ENCODE measurements at places on chromosomes 11 and 22. TPM values are rescaled to one million over a fixed set of nuclear protein-coding genes. Genes with fewer than 3 reads are reported as not detected.
A peak's percentile ranks its signal among the peaks of the same experiment; 100 is the strongest.

DNA sequence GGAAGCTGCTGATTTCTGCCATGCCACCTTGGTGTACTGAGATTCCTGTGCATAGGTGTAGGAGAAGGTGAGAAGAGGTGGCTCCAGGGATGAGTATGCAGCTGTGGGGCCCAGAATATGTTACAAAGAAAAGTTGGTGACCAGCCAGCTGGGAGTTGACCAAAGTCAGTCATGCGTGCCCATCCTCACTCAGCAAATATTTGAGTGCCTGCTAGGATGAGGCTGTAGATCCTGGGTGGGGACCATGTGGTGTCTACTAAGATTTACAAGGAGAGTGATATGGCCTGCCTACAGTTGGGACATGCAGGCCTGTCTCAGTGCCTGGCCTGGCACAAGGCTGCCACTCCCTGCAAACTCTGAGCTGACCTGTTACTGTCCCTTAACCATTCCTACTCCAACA is 19.4 kb downstream of the RNF185 start:
- no peaks in the 10 kb centered on the region for H3K4me1 ChIP-seq
- H3K27ac ChIP-seq = no peak overlapping the region
- H3K36me3 ChIP-seq = peaks cover 12% of the 10 kb centered on the region
- no peak for DNase-seq
- H3K27me3 ChIP-seq = no peaks in the 10 kb centered on the region

Gene ADAMTS8
- not detected for total RNA-seq

GRCh38 chr11:107799218-107799859 is 59.2 kb downstream of the SLC35F2 start:
- H3K36me3 ChIP-seq = no peaks in the 10 kb centered on the region
- H3K4me3 ChIP-seq = no peak overlapping the region
- no peak overlapping the region for H3K27ac ChIP-seq
- H3K4me1 ChIP-seq = no peaks in the 10 kb centered on the region
- peak; percentile 70 for DNase-seq

Gene TSPO
- 52.1 TPM for total RNA-seq

DNA sequence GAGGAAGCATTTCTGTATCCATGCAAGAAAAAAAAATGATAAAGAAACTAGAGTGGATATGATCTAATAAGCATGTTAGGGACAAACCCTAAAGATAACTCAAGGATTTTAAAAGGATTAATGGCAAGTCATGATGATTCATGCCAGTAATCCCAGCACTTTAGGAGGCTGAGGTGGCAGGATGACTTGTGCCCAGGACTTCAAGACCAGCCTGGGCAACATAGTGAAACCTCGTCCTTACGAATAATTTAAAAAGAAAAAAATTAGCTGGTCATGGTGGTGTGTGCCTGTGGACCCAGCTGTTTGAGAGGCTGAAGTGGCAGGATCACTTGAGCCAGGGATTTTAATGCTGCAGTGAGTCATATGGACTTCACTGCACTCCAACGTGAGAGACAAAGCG is 145.5 kb upstream of the BLID start:
- no peak overlapping the region for H3K4me3 ChIP-seq
- DNase-seq = no peak
- peaks cover 1% of the 10 kb centered on the region for H3K27me3 ChIP-seq
- no peak overlapping the region for H3K27ac ChIP-seq

Gene SLC6A5
- not detected for total RNA-seq

- no peaks in the 10 kb centered on the region for H3K4me1 ChIP-seq
- H3K27ac ChIP-seq = no peak overlapping the region
- H3K4me3 ChIP-seq = no peak overlapping the region
- no peak for DNase-seq
- H3K36me3 ChIP-seq = no peaks in the 10 kb centered on the region
Measured at GRCh38 chr11:70633610-70634009, 235.3 kb downstream of the CTTN start.

- H3K4me3 ChIP-seq = no peak overlapping the region
- no peak overlapping the region for H3K27ac ChIP-seq
- DNase-seq = no peak
- H3K4me1 ChIP-seq = no peaks in the 10 kb centered on the region
Measured at GRCh38 chr11:123760894-123761293, 6.6 kb upstream of the OR6X1 start.

- H3K4me3 ChIP-seq = no peak overlapping the region
- H3K4me1 ChIP-seq = peaks cover 36% of the 10 kb centered on the region
- H3K36me3 ChIP-seq = peaks cover 16% of the 10 kb centered on the region
- H3K27me3 ChIP-seq = no peaks in the 10 kb centered on the region
- H3K27ac ChIP-seq = peak overlapping the region; percentile 7
Measured at GRCh38 chr11:126310200-126310991, 6.5 kb downstream of the DCPS start.

GRCh38 chr11:123525511-123525918 is 95.4 kb downstream of the GRAMD1B start:
- H3K27ac ChIP-seq = no peak overlapping the region
- no peak for DNase-seq
- no peak overlapping the region for H3K4me3 ChIP-seq
- H3K27me3 ChIP-seq = no peaks in the 10 kb centered on the region

DNA sequence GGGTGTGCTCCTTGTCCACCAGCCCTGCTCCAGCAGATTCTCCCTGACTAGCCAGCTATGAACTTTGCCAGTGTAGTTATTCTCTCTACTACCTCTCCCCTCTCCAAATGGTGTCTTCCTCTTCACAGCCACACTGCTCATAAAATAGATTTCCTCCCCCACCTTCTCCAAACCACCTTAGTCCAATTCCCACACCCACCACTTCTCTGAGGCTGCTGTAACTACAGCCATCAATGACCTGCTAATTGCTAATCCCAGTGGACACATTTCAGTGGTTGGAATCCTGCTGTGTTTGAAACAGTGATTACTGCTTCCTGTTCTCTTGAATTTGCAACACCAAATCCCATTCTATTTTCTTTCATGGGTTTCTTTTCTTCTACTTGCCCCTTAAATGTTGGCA is 23.4 kb downstream of the SYT9 start:
- no peak overlapping the region for H3K27ac ChIP-seq
- no peaks in the 10 kb centered on the region for H3K4me1 ChIP-seq
- DNase-seq = no peak
- no peaks in the 10 kb centered on the region for H3K27me3 ChIP-seq
- no peaks in the 10 kb centered on the region for H3K36me3 ChIP-seq

DNA sequence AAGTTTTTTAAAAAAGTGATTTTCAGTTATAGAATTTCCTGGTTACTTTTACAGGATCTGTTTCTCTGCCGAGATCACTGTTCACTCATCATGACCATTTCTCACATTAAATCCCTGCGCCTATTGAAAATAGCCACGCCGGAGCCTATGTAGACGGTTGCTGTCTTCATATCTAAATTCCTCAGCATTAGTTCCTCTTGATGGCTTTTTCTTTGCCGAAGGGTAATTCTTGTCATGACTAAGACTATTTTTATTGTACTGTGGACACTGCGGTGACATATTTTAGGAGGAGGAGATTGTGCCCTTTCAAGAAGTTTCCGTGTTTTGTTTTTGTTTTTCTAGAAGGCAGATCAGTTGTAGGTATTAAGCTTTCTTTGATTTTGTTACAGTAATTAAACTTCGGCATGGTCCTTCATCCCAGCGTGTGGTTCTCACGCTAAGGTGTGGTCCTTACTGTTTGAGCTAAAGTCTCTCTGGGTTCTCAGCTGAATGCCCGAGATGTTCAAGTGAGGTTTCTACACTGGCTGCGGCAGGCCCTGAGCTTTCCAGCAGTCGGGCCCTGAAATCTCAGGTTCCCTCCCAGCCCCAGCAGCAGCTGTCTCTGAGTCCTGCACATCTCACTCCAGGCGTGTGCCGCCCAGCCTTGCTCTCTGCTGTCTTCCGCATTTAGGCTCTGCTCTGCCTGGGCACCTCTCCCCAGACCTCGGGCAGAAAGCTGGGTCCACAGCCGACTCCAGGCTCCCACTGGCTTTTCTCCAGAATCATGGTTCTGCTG is 1110.5 kb downstream of the TBC1D22A start:
- no peak for DNase-seq
- H3K27ac ChIP-seq = no peak overlapping the region
- no peaks in the 10 kb centered on the region for H3K27me3 ChIP-seq
- H3K4me3 ChIP-seq = no peak overlapping the region
- no peaks in the 10 kb centered on the region for H3K36me3 ChIP-seq

- H3K27me3 ChIP-seq = no peaks in the 10 kb centered on the region
- no peaks in the 10 kb centered on the region for H3K36me3 ChIP-seq
- no peaks in the 10 kb centered on the region for H3K4me1 ChIP-seq
- no peak for DNase-seq
- H3K27ac ChIP-seq = no peak overlapping the region
Measured at GRCh38 chr11:17552392-17553248, 5.6 kb downstream of the OTOG start.

Gene BRSK2
- 0.11 TPM for total RNA-seq

Gene MAJIN
- total RNA-seq = not detected

Gene TAGLN
- total RNA-seq = 8.2 TPM

- no peak overlapping the region for H3K27ac ChIP-seq
- no peak overlapping the region for H3K4me3 ChIP-seq
- no peak for DNase-seq
- no peaks in the 10 kb centered on the region for H3K36me3 ChIP-seq
- H3K27me3 ChIP-seq = no peaks in the 10 kb centered on the region
- H3K4me1 ChIP-seq = peaks cover 2% of the 10 kb centered on the region
Measured at GRCh38 chr11:69889400-69890318, 70.4 kb upstream of the FGF3 start.

Gene IRAG1
- 0.50 TPM for total RNA-seq

Gene PATZ1
- 31.5 TPM for total RNA-seq

DNA sequence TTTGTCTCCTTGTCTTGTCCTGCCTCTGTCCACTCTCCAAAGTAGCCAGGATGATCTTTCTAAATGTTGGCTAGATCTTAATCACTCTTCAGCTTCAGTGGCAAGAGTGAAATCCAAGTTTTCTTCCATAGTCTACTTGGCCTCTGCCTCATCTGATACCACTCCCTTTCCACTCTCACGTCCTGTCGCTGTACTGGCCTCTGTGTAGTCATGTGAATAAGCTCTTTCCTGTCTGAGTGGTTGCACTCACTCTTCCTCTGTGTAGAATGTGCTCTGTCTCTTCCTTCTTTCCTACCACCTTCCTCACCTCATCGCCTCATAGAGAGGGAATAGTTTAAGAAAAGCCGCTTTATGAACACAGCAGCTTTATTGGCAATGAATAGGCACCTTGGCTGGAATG is 86.5 kb downstream of the WNT11 start:
- H3K27ac ChIP-seq = no peak overlapping the region
- peaks cover 6% of the 10 kb centered on the region for H3K36me3 ChIP-seq
- H3K4me3 ChIP-seq = no peak overlapping the region
- no peaks in the 10 kb centered on the region for H3K4me1 ChIP-seq
- H3K27me3 ChIP-seq = no peaks in the 10 kb centered on the region

Gene CATSPER1
- 13.3 TPM for total RNA-seq

- peaks cover 6% of the 10 kb centered on the region for H3K27me3 ChIP-seq
- H3K4me1 ChIP-seq = no peaks in the 10 kb centered on the region
- H3K4me3 ChIP-seq = no peak overlapping the region
- no peak for DNase-seq
Measured at GRCh38 chr11:17699147-17700114, 19.9 kb upstream of the MYOD1 start.

- H3K27ac ChIP-seq = no peak overlapping the region
- no peak overlapping the region for H3K4me3 ChIP-seq
- H3K4me1 ChIP-seq = no peaks in the 10 kb centered on the region
- no peaks in the 10 kb centered on the region for H3K27me3 ChIP-seq
- H3K36me3 ChIP-seq = no peaks in the 10 kb centered on the region
- no peak for DNase-seq
Measured at GRCh38 chr11:102680945-102681344, 24.6 kb downstream of the MMP27 start.

Gene BLID
- total RNA-seq = not detected

DNA sequence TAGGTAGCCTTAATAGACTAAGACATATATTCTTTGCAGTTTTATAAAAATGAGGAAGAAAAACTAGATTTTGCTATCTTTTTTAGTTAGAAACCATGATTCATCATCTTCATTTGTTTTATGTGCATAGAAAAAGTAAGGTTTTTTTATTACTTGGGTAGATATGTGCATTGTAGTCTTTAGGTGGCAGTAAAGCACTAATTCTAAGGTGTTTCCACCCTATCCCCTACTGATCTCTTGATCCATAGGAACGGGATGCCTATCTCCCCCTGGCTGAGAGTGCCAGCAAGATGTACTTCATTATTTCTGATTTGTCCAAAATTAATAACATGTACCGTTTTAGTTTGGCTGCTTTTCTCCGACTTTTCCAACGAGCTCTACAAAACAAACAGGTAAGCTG is 148.1 kb downstream of the DYNC2H1 start:
- no peaks in the 10 kb centered on the region for H3K36me3 ChIP-seq
- no peaks in the 10 kb centered on the region for H3K27me3 ChIP-seq
- H3K4me1 ChIP-seq = no peaks in the 10 kb centered on the region
- no peak overlapping the region for H3K27ac ChIP-seq
- DNase-seq = no peak
- no peak overlapping the region for H3K4me3 ChIP-seq

Gene TPBGL
- 0.75 TPM for total RNA-seq

Gene C11orf91
- total RNA-seq = not detected

DNA sequence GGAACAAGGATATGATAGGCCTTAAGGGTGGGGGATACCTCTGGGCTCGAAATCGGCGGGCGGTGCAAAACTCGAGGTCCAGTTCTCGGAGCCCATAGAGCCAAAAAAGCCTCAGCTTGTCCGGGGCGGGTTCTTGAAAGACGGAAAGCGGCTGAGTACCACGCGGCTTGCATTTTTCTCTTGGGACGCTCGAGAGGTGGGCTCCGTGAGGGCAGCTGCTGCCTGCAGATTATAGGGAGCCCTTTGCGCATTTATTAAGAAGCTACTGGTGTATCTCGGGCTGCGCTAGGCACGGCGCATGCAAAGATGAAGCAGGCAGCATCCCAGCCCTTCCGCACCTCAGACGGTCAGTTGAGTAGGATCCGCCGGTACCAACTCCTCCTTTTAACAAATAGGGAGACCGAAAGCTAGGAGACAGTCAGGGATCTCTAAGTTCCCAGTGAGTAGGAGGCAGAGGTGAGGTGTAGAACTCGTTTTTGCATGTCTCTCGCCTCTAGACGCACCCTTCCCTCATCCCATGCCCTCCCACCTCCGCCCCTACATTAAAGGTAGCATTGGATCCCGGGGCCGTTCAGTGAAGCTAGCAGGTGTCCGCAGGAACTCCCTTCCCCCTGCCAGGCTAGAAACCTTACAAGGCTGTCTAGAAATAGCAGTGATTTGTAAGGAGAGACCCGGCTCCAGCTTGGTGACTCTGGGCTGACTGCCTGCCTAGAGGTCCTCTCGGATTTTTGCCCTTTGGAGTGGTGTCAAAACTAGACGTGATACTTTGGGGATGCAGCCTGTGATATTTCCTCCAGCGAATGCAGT is 768 bp downstream of the LDHA start:
- no peaks in the 10 kb centered on the region for H3K27me3 ChIP-seq
- H3K27ac ChIP-seq = peak overlapping the region; percentile 78
- no peak for DNase-seq
- H3K4me3 ChIP-seq = peak overlapping the region; percentile 83

DNA sequence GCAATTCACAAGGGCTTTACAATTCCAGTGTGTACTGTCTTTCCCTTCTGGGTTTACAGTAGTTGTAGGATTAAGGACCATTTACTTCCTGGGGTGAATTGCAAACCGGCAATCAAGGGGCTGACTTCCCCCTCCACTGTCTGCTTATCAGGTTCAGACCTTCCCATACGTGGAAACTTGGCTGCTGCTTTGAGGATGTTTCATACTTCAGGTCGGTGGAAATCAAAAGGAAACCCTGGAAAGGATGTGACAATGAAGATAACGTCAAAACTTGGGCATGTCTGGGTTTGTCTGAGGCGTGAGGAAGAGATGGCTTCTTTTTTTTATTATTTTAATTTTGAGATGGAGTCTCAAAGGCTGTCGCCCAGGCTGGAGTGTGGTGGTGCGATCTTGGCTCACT is 2.1 kb upstream of the RTCB start:
- H3K4me3 ChIP-seq = no peak overlapping the region
- DNase-seq = no peak
- no peaks in the 10 kb centered on the region for H3K36me3 ChIP-seq
- peaks cover 6% of the 10 kb centered on the region for H3K27me3 ChIP-seq
- peaks cover 14% of the 10 kb centered on the region for H3K4me1 ChIP-seq

Gene UBASH3B
- total RNA-seq = 28.7 TPM

All from natural killer cell (primary cell).